ENCODE measurements at places on chromosomes 4 and X. TPM values are rescaled to one million over a fixed set of nuclear protein-coding genes. Genes with fewer than 3 reads are reported as not detected.

VCX gene
- not detected for total RNA-seq

MAGEA2B gene
- not detected for total RNA-seq

GRID2 gene
- not detected for total RNA-seq

TRIM75 gene
- total RNA-seq: not detected

CAPN6 gene
- not detected for total RNA-seq

SRD5A3 gene
- 20.3 TPM for total RNA-seq

MAOB gene
- total RNA-seq: not detected

USP17L29 gene
- not detected for total RNA-seq
